Left lung (tissue), 14 donors: ENCODE measurements at places on chromosomes 7 and 10. TPM values are rescaled to one million over a fixed set of nuclear protein-coding genes. Genes with fewer than 3 reads are reported as not detected.

Gene BTBD16
- polyA plus RNA-seq: 0.15 TPM

Gene OR2A1
- 2.8 TPM for polyA plus RNA-seq

Gene PRRT4
- 2.6 TPM for polyA plus RNA-seq

GRCh38 chr10:67015225-67015624, 89.4 kb downstream of the LRRTM3 start:
- no peaks in the 10 kb centered on the region for H3K27me3 ChIP-seq
- H3K4me3 ChIP-seq: no peak overlapping the region
- DNase-seq: no peak
- no peak overlapping the region for H3K27ac ChIP-seq
- no peaks in the 10 kb centered on the region for H3K4me1 ChIP-seq

DNA sequence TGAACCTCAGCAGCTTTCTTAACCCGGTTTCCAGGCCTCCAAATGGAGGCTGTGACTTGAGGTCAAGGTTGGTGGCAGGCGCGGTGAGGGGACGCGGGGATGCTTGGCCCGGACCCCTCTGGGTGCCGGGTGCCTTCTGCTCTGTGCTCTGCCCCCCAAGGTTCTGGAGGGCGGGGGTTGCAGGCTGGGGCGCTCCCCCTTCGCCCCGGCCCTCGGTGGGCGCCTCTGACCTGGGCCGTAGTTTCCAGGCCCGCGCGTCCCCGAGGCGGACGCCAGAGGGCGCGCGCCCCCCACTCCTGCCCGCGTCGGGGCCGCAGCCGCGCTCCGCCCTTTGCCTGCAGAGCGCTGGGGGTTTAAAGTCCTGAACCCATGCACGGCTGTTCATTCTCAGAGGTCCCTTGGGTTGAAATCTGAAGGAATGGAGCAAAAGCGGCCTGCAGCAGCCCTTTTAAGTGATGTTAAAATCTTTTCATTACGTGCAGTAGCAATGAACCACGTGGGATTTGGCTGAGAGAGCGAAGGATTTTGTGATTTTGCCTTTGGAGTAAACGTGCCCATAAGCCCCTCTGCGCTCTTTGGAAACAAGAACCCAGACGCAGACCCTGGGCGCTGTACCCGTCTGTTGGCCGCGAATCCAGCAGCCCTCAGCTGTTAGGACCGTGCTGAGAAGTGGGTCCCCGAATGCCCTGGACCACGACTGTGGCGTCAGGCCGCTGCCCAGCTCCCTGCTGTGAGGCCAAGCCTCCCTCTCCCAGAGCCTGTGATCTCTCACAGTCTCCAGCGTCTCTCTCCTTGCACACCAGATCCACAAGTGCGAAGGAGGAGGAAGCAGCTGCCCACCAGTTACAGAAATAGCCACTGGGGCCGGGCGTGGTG, 135.0 kb downstream of the ACTR3B start:
- H3K27ac ChIP-seq: no peak overlapping the region
- DNase-seq: peak; percentile 32
- H3K4me3 ChIP-seq: no peak overlapping the region
- H3K27me3 ChIP-seq: peaks cover 21% of the 10 kb centered on the region
- H3K36me3 ChIP-seq: no peaks in the 10 kb centered on the region

Gene RARRES2
- 233 TPM for polyA plus RNA-seq

Gene VWC2
- 0.01 TPM for polyA plus RNA-seq
